ENCODE measurements at places on chromosomes 6 and 20.
A peak's percentile ranks its signal among the peaks of the same experiment; 100 is the strongest.

GRCh38 chr20:35601990-35602389, 13.6 kb upstream of the SPAG4 start:
- DNase-seq, result no peak

DNA sequence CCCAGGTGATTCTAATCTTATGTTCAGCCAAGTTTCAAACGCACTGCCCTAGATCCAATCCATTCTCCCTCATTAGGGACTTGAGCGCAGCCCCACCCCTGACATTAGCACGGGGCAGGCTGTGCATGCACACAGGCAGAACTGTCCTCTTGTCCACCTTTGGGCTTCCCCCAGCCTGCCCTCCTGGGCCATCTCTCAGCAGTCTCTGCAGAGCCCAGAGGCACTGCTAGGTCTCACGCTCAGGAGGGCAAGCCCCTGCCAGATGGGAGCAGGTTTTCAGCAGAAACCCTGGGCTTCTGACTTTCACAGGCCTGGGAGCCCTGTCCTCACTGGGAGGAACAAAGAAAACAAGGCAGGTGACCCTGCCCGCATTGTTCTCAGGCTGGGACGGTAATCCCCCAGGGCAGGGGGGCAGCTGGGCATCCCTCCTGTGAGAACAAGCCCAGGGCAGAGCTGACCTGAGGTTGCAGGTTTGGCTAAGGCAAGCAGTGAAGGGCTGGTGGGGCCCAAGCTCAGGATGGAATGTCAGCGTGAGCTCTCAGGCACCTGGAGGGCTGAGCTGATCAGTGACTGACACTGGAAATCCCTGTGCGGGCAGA, 24.5 kb downstream of the KCNK5 start:
- DNase-seq, result no peak

GRCh38 chr6:114783083-114783482, 440.3 kb upstream of the HS3ST5 start:
- no peak for DNase-seq

GRCh38 chr6:47034926-47035325, 7.2 kb downstream of the ADGRF1 start:
- no peak for DNase-seq

- DNase-seq, result peak; percentile 41
Measured at GRCh38 chr6:37173493-37174195, 3.7 kb downstream of the PIM1 start.

- peak; percentile 79 for DNase-seq
Measured at GRCh38 chr6:28988536-28989311, 16.4 kb downstream of the ZNF311 start.

DNA sequence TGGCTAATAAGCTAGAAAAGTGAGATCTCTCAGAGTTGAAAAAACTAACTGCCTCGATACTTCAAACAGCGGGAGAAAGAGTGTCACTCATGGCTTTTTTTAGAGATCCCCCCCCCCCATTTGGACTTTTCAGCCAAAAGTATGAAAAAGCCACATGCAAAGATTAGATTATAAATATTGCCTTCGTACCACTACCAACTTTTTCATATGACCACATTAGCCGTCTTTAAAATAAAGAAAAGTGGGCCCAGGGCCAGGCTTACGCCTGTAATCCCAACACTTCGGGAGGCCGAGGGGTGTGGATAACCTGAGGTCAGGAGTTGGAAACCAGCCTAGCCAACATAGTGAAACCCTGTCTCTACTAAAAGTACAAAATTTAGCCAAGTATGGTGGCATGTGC, 4.4 kb downstream of the PGK2 start:
- DNase-seq, result no peak

GRCh38 chr6:50110587-50110986, 60.9 kb upstream of the DEFB112 start:
- DNase-seq, result no peak
